ENCODE measurements at places on chromosomes 13 and 19.
A peak's percentile ranks its signal among the peaks of the same experiment; 100 is the strongest.

DNA sequence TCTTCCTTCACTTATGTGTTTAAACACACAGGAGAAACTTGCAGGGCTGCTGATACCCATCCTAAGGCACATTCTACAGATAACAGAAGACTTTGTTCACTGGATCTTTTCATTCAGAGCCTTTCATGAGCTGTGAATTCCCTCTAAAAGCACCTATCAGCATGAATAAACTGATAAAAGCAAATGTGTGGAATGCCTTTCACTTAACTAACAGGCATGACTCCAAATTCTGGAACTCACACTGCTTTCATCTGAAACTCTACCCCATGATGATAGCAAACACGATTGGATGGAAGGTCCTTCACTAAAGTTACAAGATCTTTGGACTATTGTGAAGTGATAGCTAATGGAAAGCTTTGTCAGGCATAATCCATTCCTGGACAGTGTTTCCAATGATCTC is 457.3 kb downstream of the EFNB2 start:
- DNase-seq, result peak; percentile 76

DNA sequence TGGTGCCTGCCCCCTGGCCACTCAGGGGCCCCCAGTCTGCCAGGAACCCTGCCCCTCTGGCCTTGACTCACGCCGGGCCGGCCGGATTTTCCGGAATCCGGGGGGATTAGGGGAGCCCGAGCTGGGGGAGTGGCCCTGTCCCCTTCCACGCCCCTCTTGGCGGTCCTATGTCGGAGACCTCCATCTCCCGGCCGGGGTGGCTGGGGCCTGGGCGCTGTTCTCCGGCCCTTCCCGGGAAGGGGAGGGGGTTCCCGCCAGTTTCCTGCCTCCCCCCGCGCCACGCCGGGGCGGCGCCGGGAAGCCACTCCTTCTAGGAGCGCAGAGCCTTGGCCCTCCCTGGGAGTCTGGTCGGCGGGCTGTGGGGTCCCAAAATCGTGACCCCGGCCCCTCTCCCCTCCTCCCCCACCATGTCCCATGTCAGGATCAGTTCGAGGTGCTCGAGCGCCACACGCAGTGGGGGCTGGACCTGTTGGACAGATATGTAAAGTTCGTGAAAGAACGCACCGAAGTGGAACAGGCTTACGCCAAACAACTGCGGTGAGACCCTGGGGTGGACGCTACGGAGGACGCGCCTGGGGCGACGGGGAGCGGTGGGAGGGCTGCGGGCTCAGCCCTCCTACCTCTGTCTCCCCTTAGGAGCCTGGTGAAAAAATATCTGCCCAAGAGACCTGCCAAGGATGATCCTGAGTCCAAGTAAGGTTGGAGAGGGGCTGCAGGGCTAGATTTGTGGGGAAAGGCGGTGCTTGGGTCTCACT is 1.3 kb downstream of the TRIP10 start:
- peak; percentile 18 for DNase-seq

DNA sequence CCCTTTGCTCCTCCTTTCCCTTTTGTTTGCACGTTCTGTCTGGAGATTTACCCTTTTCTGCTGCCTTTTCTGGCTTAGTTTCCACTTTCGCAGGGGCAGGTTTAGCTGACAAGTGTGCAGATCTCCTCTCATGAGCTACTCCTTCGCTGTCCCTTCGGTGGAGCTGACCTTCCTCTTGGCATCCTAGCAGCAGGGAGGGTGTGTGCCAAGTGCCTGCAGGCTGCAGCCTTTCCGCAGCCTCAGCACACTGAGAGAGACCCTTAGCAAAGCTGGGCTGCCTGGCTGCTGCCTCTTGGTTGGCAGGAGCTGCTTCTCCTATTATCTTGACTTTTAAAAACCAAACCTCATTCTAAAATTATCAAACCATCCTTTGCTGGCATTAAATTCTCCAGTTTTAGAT is 132.5 kb downstream of the DNAJC3 start:
- no peak for DNase-seq

DNA sequence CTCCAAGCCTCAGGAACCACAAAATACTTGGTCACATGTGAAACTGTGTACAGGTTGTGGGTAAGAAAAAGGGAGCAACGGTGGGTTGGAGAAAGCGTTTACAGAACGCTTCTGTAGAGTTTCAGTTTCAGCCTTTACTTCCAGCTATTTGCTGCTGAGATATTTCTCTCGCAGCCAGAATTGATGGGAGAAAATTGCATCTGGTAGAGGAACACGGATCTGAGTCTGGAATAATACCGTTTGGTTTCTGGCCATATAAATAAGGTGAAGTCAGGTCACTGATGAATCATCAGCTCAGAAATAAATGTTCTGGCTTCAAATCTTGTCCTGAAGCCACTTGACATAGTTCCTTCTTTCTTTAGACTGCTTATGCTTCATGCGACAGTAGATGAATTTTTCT is 20.3 kb upstream of the RFC3 start:
- DNase-seq, result peak; percentile 36

DNA sequence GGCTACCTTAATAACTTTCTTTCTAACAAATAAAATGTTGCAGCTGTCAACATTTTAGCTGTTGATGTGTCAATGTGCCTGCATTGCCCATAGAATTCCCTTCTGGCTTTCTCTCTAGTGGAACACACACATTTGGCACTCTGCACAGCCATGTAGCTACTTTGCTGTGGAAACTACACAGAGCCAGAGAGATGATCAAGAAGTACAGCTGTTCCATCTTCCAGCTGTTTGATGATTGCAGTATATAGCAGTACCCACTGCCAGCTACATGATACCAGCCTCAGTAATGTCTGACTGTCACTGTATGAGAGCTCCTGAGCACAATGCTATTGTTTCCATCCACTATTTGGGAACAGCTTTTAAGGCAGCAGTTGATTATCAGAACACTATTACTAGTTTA is 843.0 kb downstream of the PCDH17 start:
- no peak for DNase-seq

DNA sequence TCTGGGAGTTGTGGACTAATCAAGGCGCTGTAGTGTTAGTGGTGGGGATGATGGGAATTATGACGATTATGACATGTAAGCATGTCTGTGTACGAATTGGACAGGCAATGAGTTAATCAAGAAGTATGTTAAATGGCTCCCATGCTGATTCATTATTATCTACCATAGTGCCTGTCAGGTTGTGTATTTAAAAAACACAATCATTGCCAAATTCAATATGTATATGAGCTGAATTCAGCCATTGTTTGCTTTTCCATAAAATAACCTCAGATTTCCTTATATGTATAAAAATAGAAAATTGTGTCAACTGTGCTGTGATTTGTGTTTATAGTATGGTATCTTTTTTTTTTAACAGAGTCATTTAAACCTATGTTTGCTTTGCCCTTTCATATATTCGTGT is 37.1 kb downstream of the PCCA start:
- no peak for DNase-seq

GRCh38 chr19:1042689-1043511 is 3.0 kb downstream of the ABCA7 start:
- DNase-seq, result no peak

DNA sequence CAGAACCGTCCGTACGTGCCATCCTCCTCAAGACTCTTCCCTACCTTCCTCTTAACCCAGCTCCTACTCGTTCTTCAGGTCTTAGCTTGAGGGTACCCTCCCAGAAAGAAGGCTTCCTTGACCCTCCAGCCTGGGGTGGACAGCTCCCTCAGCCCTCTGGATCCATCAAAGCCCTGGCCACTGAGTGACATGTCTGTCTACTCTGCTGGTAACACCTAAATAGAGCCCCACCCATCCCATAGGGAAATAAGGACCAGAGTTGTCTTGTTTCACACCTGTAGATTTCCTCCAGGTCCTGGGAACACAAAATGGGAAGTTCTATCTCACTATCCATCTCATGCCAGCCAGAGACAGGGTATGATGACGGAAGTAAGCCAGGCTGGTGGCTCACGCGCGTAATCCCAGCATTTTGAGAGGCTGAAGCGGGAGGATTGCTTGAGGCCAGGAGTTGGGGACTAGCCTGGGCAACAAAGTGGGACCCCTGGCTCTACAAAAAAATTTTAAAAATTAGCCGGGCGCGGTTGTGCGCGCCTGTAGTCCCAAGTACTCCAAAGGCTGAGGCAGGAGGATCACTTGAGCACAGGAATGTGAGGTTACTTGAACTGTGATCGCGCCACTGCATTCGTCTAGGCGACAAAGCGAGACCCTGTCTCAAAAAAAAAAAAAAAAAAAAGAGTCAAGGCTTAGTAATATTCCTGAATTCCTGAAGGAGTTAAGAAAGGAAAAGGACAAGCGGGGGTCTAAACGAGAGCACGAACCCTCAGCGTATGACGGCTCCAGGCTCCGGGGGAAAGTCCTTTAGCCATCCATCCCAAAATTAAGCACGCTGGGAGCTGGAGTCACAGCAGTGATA is 566 bp upstream of the CCDC97 start:
- no peak for DNase-seq

DNA sequence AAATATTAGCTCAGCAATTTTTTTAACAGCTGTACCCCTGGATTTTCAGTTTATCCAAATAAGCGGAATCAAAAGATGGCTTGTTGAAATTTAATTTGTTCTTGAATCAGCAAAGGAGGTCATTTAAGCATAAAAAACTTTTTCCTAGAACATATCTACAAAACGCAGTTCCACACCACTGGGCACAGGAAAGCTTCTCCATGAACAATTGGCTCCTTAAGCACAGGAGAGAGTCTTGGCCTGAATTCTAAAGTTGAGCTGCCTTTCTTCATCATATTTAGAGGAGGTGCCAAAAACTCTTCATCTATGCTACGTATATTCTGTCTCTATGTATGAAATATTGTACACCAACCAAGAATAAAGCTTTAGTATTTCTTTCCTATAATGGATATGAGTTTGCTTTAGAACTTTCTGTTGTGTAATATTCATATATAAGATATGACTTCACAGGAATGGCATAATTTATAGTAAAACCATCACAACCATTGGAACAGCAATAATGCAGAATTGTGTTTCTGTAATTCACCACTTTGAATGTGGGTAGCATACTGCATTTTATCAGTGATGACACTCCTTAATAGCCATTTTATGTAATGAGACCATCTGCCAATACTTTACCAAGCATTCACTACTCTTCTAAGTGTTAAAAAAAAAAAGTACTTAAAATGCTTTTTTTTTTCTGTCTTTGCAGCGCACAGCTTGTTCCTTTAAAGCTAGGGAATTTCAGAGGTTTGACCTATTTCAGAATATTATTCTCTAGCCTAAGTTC is 263.7 kb downstream of the SLITRK6 start:
- no peak for DNase-seq

- peak; percentile 7 for DNase-seq
These were observed at the start of gene FLT3 for GRCh38 chr13:28100150-28101121. Gene FLT3, minus strand, starts transcription at chr13:28100576. Its CDS starts 66 bp downstream, at chr13:28100510.

- no peak for DNase-seq
These were observed 52.6 kb upstream of the URAD start for GRCh38 chr13:28041031-28041461.

DNA sequence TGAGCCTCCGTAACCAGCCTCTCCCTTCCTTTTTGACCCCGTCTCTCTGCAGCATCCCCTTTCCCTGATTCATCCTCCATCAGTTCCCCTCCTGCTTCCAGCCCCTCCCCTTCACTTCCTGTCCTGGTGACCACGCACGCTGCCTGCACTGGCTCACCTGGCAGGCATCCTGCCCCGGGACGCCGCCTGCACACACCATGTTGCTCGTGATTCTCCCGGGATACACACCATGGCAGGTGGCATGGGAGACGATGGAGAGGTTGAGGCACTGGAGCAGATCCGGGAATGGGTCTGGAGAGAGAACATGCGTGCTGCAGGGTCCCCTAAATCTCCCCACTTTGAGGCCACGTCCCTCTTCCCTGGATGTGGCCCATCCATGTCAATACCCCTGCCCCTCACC is 4.2 kb downstream of the KLK12 start:
- no peak for DNase-seq

- no peak for DNase-seq
These were observed 4.8 kb downstream of the SLC17A7 start for GRCh38 chr19:49436381-49437017.

GRCh38 chr13:27339299-27339698 is 68.7 kb downstream of the RASL11A start:
- DNase-seq, result peak; percentile 61

DNA sequence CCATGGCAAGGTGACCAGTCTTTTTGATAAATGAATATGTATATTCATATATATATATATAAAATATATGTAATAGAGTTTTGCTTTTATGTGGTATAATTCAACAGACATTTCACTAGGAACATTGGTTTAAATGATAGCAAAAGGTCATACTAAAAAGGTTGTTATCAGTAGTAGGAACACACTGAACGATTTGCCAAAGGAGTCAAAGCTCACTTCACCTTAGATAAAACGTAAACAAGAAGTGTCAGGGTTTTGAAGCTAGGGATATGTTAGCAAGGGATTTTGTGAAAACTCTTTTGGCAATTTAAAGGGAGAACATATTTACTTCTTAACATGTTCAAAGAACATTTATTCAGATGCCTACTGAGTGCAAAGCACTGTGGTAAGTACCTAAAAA is 8.0 kb upstream of the HS6ST3 start:
- no peak for DNase-seq

DNA sequence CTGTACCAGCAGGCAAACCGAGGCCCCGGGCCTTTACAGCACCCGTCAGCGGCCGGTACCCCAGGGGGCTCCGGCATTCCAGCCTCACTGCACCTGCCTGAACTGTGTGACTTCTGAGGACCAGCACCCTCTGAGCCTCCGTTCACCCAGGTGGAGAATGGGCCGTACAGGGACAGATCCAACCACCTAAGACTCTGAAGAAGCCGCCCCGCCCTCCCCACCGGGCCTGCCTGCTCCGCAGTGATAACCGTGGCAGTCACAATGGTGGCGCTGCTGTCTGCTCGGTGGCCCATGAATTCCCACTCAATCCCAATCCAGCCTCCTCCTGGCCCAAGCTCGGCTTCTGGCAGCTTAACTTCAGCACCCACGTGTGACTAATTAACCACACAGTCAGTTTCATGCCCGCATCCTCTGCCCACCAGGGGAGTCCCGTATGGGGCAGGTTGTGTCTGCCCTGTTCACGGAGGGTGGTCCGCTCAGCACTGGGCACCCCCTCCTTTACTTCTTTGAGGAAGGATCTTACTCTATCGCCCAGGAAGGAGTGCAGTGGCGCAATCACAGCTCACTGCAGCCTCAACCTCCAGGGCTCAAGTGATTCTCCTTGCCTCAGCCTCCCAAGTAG is 3.4 kb downstream of the TCF3 start:
- no peak for DNase-seq

DNA sequence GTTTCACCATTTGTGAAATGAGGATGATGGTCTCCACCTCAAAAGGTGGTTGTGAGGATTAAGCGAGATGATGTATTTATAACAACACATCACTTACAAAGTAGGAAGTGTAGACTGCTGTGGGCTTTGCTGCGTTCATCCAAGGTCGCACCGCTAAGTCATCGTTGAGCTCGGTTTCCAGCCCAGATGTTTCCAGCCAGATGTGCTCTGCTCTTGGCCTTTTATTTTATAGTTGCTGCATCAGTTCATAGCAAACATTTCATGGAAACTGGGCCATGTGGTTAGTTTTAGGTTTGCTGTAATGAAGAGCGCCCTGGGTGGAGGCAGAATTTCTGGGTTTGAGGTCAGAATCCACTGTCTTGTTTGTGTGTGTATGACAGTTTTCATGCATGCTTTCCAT is 76.5 kb upstream of the RNF113B start:
- DNase-seq, result no peak

Measured in fibroblast of lung (primary cell).